ENCODE measurements at places on chromosomes 7 and 10.

DNA sequence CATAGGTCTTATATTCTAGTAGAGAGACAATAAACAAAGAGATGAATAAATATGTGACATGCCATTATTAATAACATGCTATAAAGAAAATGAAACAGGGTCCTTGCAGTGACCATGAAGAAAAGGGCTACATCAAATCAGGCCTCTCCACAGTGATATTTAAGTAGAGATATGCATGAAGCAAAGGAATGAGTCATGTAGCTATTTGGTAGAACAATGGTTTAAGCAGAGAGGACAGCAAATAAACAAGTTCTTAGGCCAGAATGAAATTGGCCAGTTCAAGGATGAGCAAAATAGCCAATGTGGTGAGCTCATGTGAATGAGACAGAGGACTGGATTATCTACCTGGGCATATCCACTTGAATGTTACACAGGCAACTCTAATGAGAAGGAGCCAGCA lies 172.2 kb upstream of the FERD3L start:
- no peak for DNase-seq

GRCh38 chr10:30911303-30911863 lies 120.3 kb downstream of the ZNF438 start:
- DNase-seq: no peak

GRCh38 chr7:117780832-117781231 lies 92.4 kb downstream of the CTTNBP2 start:
- no peak for DNase-seq

DNA sequence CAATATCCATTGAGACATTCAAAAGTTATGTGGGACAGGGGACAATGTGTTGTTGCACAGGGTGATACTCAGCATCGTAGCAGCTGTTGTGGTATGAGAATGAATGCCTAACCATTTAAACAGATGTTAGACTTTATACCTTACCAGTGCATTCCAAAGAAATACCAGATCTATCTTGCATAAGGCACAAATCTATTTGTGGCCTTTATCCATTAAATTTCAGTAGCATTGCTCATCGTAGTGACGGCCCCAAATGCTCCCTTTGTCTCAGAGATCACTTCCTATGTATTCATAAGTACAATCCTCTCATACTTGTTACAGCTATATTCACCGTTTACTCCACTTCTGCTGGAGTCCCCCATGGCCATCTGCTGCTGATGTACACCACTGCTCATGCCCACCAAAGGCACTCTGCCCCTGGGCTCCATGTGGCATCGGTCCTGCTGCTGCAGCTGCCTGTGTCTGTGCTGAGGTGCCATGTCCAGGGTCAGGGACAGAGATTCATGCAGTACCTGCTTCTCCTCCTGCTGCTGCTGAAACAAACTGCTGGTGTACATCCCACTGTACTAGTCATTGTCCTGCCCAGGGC lies 96.3 kb downstream of the CPED1 start:
- DNase-seq: no peak

DNA sequence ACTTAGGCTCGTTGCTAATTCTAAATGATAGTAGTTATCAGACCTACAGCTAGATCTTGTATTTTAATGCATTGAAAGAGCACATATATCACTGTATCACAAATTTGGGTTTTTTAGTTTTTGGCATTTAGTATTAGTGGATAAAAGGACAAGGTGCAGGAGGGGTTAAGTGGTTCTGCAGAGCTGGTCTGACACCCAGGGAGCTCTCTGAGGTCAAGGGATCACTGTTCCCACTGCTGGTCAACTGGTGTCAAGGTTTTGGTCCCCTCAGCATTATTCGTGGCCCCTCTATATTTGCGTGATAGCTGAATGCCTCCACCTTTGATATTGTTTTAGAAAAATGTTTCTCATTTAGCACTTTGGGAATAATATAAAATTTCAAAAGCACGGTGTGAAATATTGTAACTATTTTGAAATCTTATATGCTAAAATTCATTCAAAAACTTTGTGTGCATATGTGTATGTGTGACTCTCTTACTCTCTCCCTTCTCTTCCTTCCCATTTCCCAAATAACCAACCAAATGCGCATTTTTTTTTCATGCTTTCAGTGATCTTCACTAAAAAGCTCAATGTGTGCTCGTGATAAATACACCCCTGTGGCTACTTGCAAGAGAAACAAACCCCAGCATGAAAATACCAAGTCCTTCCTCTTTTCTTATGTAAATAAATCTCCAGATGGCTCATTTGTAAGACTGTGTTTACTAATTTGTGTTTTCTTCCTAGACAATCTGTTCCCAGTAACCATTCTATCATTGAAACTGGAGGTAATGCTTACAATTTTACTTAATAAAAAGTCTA lies 309.2 kb downstream of the FGFR2 start:
- DNase-seq: no peak

GRCh38 chr10:85635650-85636049 lies 730.9 kb downstream of the GRID1 start:
- DNase-seq: no peak

GRCh38 chr10:122349758-122350369 lies 24.6 kb upstream of the PLEKHA1 start:
- no peak for DNase-seq

DNA sequence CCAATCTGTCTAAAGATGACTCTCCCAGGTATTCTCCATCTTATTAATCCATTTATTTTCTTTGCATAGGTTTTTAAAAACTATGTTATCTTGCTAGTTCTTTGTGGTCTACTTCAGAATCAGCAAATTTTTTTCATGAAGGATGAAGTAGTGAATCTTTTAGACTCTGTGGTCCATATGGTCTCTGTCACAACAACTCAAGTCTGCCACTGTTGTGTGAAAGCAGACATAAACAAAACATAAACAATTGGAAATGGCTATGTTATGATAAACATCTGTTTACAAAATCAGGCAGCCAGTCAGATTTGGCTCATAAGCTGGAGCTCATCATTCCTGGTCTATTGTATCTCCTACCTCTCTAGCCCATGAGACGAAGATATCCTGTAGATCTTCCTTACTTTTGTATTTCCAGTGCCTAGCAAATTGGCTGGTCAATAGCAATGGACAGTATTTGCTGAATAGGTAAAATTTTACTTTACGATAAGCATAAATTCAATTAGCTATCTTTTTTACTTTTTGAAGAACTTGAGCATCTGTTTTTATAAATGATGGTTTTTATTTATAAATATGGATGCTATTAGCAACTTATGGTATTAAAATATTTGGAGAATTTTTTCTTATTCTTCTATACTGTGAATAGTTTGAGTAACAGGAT lies 104.6 kb upstream of the SGCE start:
- DNase-seq: no peak

DNA sequence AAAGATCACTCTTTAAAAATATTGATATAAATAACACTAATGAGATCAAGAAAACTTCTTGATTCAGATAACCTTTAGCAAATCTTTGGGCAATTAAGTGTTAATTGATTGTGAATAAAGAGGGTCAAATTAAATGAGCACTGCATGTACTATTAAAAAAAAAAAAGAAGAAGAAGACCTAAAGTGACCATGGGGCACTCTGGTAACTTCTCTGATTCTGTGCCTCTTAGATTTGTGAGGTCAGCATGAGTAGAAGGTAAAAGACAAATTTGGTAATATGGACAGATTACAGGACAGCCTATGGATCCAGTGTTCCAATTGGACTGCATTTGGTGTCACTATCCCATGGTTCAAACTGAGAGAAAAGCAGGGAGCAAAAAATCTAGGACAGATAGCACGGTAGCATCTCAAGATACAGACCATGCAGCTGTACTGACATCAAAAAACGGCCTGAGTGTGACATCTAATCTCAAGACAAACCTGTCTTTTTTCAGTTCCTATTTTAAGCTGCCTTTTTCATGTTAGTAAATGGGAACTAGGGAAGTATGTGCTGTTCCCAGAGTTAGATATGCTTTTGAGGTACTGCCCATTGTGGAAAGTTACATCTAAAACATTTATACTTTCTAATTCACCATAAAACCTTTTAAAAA lies 128.0 kb downstream of the KCND2 start:
- DNase-seq: no peak

DNA sequence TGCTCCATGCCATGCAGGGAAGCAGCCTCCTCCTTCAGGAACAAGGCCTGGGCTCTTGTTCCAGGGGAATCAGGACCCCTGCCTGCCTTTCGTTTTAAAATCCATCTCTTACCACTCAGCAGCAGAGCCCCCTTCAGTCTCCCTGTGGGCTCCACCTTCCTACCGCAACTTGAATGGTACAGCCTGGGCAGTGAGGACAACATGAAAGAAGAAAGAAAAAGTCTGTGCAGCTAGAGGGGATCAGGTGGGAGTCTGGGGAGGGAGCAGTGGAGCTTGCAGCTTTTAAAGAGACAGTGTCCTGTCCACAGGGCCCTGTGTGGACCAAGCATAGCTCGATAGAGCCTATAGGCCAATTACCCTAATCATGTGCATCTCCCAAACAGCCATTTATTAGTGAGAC lies 3.7 kb downstream of the PLXNA4 start:
- DNase-seq: no peak

GRCh38 chr10:32171204-32171603 lies 115.0 kb upstream of the KIF5B start:
- DNase-seq: no peak

- no peak for DNase-seq
Measured at GRCh38 chr10:110992006-110992800, 72.8 kb downstream of the SHOC2 start.

DNA sequence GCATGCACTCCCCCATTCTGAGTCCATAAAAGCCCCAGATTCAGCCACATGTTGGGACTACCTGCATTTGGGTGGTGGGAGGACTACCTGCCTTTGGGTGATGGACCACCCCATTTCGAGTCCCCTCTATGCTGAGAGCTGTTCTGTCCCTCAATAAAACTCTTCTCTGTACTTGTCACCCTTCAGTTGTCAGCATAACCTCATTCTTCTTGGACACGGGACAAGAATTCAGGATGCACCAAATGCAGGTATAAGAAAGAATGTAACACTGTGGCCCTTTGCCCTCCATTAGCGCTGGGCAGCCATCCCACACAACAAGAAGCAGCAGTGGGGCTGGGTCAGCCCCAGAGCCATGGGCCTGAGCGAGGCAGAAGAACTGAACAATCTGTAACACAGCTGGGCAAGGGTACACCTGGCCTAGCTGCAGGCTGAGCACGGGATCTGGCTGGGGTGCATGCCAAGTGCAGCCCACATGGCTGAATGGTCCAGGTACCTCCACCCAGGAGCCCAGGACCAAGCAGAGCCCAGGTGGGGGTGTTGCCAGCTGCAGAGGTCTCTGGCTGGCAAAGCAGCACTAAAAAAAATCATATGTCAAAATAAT lies 1344.3 kb upstream of the LRRTM3 start:
- no peak for DNase-seq

- no peak for DNase-seq
Measured at GRCh38 chr10:22625516-22626290, 88.7 kb downstream of the PIP4K2A start.

- DNase-seq: no peak
Measured at GRCh38 chr10:33875924-33876583, 541.6 kb upstream of the NRP1 start.

- DNase-seq: no peak
Measured at GRCh38 chr7:1665549-1666316, 4.3 kb upstream of the ELFN1 start.

DNA sequence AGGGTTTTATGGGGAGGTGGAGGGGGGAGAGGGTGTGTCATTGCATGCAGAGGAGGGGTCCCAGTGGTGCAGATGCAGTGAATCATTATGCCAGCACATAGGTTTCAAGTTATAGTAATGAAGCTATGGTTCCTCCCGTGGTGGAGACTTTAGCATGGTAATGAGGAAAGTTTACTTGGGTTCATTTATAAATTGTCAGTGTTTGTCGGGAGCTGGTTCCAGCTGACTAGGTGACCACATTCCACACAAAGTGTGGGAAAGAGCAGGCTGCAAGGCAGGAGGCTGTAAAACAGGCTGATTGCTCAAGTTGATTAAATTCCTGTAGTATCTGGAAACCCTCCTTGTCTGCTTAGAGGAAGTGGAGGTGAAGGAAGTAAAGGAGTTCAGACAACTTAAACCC lies 78.9 kb downstream of the SRI start:
- DNase-seq: no peak

- DNase-seq: no peak
Measured at GRCh38 chr10:128489324-128490247, 363.4 kb upstream of the MKI67 start.

- DNase-seq: no peak
Measured at GRCh38 chr10:64523065-64523759, 1002.0 kb downstream of the REEP3 start.

DNA sequence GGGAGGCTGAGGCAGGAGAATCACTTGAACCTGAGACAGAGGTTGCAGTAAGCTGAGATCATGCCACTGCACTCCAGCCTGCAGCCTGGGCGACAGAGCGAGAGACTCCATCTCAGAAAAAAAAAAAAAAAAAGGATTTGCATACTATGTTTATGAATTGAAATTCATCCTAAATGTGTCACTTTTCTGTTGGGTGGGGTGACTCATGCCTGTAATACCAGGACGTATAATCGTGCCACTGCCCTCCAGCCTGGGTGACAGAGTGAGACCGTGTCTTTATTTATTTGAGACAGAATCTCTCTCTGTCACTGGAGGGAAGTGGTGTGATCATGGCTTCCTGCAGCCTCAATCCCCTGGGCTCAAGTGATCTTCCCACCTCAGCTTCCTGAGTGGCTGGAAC lies 5.8 kb downstream of the ZNF212 start:
- peak; percentile 75 for DNase-seq

- DNase-seq: no peak
Measured at GRCh38 chr10:53379956-53380355, 607.4 kb upstream of the MBL2 start.

- no peak for DNase-seq
Measured at GRCh38 chr7:114630201-114630990, 215.8 kb downstream of the FOXP2 start.

DNA sequence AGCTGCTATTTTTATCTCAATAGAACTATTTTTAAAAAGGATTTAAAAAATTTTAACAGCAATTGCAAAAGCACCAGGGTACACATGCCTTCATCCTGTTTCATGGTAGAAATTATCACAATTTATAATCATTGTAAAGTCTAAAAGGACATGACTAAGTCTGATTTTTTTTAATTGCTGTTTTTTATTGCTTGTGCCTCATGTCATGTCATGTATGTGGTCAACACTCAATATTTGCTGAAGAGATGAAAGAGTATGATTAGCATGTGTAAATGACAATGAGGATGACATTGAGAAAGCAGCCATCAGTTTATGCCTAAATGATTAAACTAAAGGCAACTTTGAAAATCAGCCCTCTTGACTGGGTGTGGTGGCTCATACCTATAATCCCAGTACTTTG lies 74.8 kb downstream of the GPR37 start:
- DNase-seq: no peak

DNA sequence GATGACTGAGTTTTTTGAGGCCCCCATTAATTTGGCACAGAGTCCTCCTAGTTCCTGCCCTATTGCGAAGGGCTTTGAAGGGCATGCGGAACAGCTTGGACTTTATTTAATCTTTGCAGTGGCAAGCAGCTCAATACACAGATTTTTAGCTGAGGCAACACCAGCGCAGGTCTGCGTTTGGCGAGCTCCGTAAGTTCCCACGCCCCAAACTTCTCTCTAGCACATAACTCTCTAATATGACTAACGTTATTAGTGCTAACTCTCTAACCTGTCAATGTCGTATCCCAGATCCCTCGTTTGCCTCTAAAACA lies 366 bp upstream of the TAF3 start:
- DNase-seq: no peak

- peak; percentile 73 for DNase-seq
Measured at GRCh38 chr10:79608505-79609375, 2.0 kb upstream of the SFTPA1 start.

Measured in activated T-cell treated with anti-CD3 and anti-CD28 coated beads, Interleukin-2, amount 50 U/mL, for 72 hours (primary cell).